ENCODE measurements at places on chromosomes 12 and 14.

GRCh38 chr12:107395817-107396216, 289.8 kb upstream of the PWP1 start:
- no peak for DNase-seq
- H3K4me1 ChIP-seq = no peaks in the 10 kb centered on the region
- H3K4me3 ChIP-seq = no peak overlapping the region
- H3K36me3 ChIP-seq = no peaks in the 10 kb centered on the region
- H3K27ac ChIP-seq = no peak overlapping the region

DNA sequence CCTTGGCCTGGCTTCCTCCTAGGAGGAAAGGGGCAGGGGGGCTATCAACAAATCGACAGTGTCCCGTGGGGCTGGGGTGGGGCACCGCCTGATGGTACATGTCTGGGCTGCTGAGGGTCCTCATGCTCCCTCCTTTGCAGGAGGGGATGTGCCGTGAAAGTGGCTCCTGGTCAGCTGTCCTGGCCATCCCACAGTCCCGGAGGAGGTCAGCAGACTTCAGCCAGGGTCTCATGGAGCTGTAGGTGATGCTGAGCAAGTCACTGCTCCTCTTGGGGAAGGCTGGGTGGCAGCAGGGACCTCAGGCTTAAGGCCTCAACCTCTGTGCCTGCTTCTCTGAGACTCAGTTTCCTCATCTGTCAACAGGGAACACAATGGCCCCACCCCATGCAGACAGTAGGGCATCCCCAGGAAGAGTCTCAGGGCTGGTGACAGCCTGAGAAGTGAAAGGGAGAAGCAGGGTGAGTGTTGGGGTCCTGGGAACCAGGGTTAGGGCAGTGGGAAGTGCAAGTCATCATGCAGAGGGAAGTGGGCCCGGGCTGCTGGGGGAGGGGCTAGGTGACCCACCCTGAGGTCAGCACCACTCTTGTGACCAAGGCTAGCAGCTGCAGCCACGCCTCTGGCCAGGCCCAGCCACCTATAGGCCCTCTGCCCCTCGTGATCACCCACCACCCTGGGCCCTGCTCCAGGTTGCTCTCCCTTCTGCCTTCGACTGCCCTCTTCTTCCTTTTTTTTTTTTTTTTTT, 4.4 kb upstream of the TNFAIP2 start:
- H3K27ac ChIP-seq = peak overlapping the region; percentile 76
- peaks cover 64% of the 10 kb centered on the region for H3K4me1 ChIP-seq
- no peaks in the 10 kb centered on the region for H3K36me3 ChIP-seq
- no peak for DNase-seq
- H3K27me3 ChIP-seq = no peaks in the 10 kb centered on the region

DNA sequence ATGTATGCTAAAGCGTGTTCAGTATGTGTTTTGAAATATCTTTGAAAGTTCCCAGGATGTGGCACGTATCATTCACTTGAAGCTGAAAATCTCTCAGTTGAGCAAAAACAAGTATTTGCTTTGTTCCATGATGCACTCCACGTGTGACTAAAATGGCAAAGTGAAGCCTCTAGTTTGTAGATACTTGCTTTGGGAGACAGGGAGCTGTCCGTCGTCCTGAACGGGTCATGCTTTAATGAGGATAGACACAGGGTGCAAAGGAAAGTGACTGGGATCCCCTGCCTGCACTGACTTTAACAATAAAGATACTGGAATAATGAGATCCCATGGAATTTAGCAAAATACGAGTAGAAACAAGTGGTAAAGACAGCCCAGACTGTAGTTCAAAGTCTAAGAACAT, 991.4 kb downstream of the NRXN3 start:
- H3K27ac ChIP-seq = no peak overlapping the region
- H3K4me1 ChIP-seq = no peaks in the 10 kb centered on the region
- no peaks in the 10 kb centered on the region for H3K27me3 ChIP-seq
- no peaks in the 10 kb centered on the region for H3K36me3 ChIP-seq

DNA sequence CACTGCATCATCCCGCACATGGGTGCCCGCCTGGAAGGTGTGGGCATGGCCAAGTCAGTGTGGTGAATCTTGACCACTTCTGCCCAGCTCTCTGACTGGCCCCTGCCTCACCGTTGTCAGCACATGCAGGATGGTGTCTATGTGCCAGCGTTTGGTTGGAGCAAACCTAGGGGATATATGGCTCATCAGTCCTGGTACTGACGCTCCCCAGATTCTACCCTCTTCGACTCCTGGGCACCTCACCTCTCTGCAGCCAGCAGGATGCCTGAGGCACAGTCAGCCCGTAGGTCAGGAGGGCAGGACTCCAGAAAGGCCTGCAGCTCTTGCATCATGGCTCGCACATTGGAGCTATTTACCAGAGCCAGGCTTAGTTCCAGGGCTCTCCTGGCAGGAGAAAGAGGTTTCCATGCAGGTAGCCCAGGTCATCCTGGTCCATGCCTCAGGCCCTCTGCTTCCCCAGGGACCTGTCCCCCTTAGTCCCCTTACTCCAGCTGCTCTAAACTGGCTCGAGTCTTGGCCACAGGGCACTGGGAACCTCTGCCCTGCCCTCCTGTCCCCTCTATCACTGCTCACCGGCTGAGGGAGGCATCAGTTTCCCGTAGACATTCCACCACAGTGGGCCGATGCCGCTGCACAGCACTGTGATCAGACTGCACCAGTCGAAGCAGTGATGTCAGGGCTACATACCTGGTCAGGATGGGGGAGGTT, 4.0 kb downstream of the AP1G2 start:
- no peak overlapping the region for H3K27ac ChIP-seq
- no peak overlapping the region for H3K4me3 ChIP-seq
- H3K27me3 ChIP-seq = no peaks in the 10 kb centered on the region
- H3K36me3 ChIP-seq = no peaks in the 10 kb centered on the region

- H3K4me3 ChIP-seq = peak overlapping the region; percentile 58
- peaks cover 59% of the 10 kb centered on the region for H3K4me1 ChIP-seq
- H3K27me3 ChIP-seq = no peaks in the 10 kb centered on the region
- H3K36me3 ChIP-seq = peaks cover 6% of the 10 kb centered on the region
- H3K27ac ChIP-seq = no peak overlapping the region
Measured at GRCh38 chr12:65171073-65171472, 1.7 kb downstream of the LEMD3 start.

DNA sequence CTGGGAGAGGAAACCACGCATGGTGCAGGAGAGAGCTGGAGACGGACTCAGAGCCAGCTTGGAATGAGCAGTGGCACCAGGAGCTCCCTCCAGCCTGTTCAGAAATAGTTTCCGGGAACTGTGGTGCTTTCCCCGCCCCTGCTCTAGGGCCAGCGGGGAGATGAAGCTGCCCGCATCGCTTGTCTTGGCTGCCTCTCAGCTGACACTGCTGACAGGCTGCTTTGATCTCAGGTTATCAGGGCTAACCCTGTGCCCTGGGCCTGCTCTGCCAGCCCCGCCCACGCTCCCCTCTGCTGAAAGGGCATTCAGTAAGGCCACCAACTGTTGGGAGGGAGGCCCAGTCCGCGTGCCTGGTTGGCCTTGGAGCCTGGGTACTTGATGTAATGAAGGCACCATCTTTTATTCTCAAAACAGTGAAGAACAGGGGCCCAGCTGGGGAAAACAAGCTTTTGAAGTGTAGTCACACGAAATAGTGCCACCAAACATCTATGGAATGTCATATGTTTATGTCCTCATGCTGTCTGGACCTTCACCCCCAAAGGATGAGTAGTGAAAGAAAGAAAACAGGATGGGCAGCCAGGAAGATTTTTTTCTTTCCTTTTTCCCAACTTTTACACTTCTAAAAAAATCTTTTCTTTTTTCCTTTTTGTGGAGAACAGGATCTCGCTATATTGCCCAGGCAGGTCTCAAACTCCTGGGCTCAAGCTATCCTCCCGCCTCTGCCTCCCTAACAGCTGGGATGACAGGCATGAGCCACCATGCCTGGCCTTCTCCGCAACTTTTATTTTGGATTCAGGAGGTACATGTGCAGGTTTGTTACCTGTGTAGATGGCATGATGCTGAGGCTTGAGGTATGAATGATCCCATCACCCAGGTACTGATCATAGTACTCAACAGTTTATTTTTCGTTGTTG, 115.9 kb upstream of the TBX3 start:
- H3K27ac ChIP-seq = no peak overlapping the region
- no peaks in the 10 kb centered on the region for H3K4me1 ChIP-seq
- H3K27me3 ChIP-seq = no peaks in the 10 kb centered on the region
- no peak for DNase-seq
- H3K36me3 ChIP-seq = no peaks in the 10 kb centered on the region

DNA sequence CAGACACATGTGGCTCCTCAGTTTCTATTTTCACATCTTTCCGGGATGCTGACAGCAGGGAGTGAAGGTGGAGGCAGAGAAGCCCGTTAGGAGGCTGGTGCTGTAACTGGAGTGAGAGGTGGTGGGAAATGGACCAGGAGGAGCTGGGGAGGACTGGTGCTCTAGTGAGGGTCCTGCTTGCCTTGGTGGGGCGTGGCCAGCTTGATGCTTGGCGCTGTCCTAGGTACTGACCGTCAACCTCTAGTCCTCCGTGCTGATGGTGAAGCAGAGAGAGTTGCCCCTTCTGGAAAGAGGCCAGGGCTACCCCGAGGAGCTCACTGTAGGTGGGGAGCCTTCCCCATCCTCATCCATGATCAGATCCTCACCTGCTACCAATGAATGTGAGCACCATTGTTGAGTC, 1.4 kb downstream of the TRMT61A start:
- no peaks in the 10 kb centered on the region for H3K27me3 ChIP-seq
- H3K27ac ChIP-seq = no peak overlapping the region
- no peak for DNase-seq
- peaks cover 88% of the 10 kb centered on the region for H3K4me1 ChIP-seq

DNA sequence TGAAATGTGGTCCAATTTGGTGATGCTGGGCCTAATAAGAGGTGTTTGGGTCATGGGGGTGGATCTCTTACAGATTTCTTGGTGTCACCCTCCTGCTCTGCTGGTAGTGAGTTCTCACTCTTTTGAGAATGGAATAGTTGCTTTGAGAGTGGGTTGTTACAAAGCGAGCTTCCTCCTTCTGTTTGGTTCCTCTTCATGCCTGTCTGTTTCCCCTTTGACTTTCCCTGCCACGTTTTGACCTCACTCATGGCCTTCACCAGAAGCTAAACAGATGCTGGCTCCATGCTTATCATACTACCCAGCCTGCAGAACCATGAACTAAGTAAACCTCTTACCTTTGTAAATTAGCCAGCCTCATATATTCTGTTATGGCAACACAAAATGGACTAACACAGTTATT, 57.7 kb upstream of the LDHB start:
- H3K27ac ChIP-seq = no peak overlapping the region
- H3K27me3 ChIP-seq = no peaks in the 10 kb centered on the region
- peaks cover 23% of the 10 kb centered on the region for H3K4me1 ChIP-seq
- no peak overlapping the region for H3K4me3 ChIP-seq

DNA sequence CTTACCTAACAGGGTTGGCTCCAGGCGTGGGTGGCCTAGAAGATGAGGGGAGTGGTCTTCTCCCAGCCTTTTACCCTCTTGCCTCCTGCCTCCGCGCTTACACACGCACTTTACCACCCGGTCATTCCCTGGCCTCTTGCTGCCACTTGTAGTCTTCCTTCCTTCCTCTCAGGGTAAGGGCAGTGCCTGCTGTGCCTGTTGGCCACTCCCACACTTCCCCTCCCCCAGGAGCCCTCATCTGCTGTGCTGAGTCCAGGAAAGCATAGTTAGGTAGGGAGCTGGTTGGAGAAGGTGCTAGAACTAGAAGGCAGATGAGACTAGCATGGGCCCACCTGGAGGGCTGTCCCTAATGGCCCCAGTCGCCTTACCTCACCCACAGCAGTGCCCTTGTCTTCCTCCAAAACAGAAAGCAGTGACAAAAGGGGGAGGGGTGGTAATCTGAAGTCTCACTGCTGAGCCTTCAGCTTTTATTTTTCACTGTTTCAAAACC, 54.3 kb upstream of the SRSF5 start:
- H3K4me3 ChIP-seq = no peak overlapping the region
- DNase-seq = no peak
- no peaks in the 10 kb centered on the region for H3K36me3 ChIP-seq
- H3K27me3 ChIP-seq = no peaks in the 10 kb centered on the region

GRCh38 chr14:55097881-55098560, 31.0 kb upstream of the LGALS3 start:
- H3K36me3 ChIP-seq = no peaks in the 10 kb centered on the region
- no peak overlapping the region for H3K4me3 ChIP-seq
- peaks cover 62% of the 10 kb centered on the region for H3K4me1 ChIP-seq
- no peak for DNase-seq
- no peaks in the 10 kb centered on the region for H3K27me3 ChIP-seq
- H3K27ac ChIP-seq = peak overlapping the region; percentile 98

- no peak overlapping the region for H3K4me3 ChIP-seq
- peaks cover 8% of the 10 kb centered on the region for H3K4me1 ChIP-seq
- no peak overlapping the region for H3K27ac ChIP-seq
- DNase-seq = no peak
- H3K36me3 ChIP-seq = peaks cover 8% of the 10 kb centered on the region
- no peaks in the 10 kb centered on the region for H3K27me3 ChIP-seq
Measured at GRCh38 chr14:91333650-91334039, 84.0 kb downstream of the CCDC88C start.

GRCh38 chr12:69026336-69026735, 93.4 kb upstream of the CPM start:
- H3K4me3 ChIP-seq = no peak overlapping the region
- no peak for DNase-seq
- H3K27me3 ChIP-seq = no peaks in the 10 kb centered on the region
- H3K27ac ChIP-seq = no peak overlapping the region
- H3K36me3 ChIP-seq = no peaks in the 10 kb centered on the region
- peaks cover 18% of the 10 kb centered on the region for H3K4me1 ChIP-seq

DNA sequence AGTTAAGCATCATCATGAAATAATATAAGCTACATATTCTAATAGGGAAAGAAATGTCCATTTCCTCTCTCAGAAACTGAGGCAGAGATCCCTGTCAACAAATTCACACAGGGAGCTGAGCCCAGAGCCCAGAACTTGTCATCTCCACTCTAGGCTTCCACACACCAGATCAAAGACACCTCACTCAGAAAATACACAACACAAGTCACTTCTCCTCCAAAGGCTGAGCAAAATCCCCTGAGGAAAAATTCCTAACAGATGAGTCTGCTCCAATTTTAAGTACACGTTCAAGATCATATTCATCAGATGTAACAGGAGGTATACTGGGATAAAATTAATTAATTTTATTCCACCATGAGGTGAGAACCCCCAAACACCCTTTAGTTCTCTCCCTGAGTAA, 227.3 kb downstream of the DPF3 start:
- H3K4me1 ChIP-seq = no peaks in the 10 kb centered on the region
- H3K27me3 ChIP-seq = no peaks in the 10 kb centered on the region
- H3K4me3 ChIP-seq = no peak overlapping the region
- no peak for DNase-seq
- no peak overlapping the region for H3K27ac ChIP-seq
- no peaks in the 10 kb centered on the region for H3K36me3 ChIP-seq
